NCI-H510A treated with DMSO at 0.1 percent for 48 hours (cell line): ENCODE measurements at places on chromosomes 12 and 14.

GRCh38 chr14:31060253-31060875 lies 34.2 kb upstream of the STRN3 start:
- DNase-seq: no peak

DNA sequence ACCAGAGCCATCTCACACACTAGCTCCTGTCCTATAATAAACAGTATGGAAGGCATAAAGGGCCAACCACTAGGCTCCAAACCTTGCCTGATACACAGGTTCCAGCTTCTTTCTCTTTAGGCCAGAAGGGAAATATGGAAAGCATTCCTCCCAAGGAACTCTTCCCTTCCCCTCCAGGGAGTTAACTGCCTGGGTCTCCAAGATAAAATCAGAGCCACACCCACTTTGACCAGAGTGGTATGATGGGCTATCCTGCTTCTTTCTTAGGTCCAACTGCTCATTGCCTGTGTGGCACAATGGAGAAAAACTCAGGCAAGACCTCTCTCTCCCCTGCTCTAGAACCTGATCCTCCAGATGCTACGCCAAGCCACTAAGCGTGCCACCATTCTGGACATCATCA lies 2.1 kb downstream of the TSSK4 start:
- no peak for DNase-seq

GRCh38 chr12:81888106-81888740 lies 129.1 kb upstream of the PPFIA2 start:
- no peak for DNase-seq

- DNase-seq: no peak
Measured at GRCh38 chr14:34700622-34701130, 13.7 kb downstream of the CFL2 start.

- no peak for DNase-seq
Measured at GRCh38 chr14:32710231-32710671, 228.4 kb upstream of the NPAS3 start.

GRCh38 chr14:62003701-62004100 lies 241.5 kb downstream of the SNAPC1 start:
- DNase-seq: no peak

DNA sequence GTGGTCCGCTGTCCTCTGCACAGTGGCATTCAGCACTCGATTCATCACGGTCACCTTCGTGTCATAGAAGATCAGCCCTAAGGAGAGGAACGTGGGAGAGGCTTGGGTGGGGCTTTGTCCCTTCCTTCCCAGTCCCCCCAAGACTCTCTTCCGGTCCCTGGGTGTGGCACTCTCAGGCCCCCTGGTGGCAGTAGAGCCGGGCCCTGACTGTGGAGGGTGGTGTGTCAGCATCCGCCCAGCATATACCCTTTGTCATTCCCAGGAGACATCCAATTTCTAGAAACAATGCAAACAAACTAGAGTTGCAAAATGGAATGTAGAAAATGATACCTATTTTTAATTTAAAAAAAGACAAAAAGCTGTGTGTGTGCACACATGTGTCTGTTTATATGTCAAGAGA lies 45.0 kb downstream of the TRAFD1 start:
- DNase-seq: no peak

- no peak for DNase-seq
Measured at GRCh38 chr14:76191297-76191696, 39.6 kb downstream of the GPATCH2L start.

DNA sequence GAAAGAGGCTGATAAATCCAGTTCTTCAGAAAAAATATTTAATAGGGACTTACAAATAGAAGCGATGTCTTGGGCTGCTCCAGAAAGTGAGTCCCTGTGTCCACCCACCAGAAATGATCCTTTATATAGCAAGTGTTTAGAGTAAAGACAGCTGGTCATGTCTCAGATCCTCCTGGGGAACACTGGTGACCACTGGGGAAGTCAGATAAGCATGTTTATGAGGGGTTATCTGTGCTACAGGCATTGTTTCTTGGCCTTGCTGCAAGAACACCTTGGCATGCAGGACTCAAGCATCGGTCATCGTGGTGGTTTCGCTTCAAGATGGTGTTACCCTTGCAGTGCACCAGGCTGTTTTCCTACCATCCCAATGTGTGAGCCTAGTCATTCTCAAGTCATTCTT lies 27.2 kb downstream of the CPM start:
- no peak for DNase-seq

DNA sequence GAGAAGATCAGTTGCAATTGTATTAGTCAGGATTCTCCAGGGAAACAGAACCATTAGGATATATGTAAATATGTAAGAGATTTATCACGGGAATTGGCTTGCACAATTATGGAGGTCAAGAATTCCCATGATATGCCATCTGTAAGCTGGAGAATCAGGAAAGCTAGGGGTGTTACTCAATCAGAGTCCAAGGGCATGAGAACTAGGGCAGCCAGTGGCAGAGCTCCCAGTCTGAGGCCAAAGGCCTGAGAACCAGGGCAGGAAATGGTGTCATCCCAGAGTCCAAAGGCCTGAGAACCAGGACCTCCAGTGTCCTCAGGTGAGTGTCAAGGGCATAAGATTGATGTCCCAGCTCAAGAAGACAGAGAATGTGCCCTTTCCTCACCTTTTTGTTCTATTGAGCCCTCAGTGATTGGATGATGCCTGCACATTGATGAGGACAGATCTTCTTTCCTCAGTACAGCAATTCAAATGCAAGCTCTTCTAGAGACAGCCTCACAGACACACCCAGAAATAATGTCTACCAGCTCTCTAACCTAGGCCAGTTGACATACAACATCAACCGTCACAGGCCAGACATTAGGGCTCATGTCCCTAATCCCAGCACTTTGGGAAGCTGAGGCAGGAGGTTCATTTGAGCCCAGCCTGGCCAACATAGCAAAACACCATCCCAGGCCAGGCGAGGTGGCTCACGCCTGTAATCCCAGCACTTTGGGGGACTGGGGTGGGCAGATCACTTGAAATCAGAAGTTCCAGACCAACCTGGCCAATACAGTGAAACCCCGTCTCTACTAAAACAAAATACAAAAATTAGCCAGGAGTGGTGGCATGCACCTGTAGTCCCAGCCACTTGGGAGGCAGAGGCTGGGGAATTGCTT lies 34.9 kb upstream of the ZNF740 start:
- DNase-seq: no peak

DNA sequence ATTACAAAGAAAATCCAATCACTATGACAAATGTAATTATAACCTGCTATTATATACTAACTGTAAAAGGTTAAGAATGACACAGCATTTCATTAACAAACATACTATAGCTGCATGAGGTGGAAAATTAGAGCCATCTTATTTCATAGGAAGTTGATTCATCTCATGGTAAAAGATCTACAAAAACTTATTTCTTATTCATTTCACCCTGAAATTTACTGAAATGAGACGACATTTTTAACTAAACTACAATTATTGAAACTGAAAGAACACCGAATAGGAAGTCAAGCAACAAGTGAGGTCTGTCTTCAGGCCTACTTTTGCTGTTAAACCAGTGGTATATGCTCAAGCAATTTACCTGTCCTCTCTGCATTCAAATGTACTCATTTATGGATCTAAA lies 87.2 kb downstream of the CEP83 start:
- DNase-seq: no peak

GRCh38 chr12:22766911-22767420 lies 142.0 kb downstream of the ETNK1 start:
- DNase-seq: no peak

DNA sequence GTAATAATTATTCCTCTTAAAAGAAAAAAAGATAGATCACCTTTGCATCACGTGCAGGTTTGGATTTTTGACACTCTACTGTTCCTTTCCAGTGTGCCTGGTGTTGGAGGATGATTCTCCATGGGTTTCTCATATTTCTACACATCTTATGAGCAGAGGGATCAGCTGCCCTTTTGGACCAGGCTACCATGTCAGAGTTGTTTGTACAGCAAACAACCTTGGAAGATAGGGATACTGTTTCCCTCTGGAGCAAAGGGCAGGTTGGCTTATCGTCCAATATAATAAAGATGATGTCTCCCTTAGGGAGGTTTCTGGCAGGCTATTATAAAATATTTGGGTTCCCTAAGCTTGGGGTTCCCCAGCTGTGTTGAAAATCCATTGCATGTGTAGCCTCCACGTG lies 42.1 kb downstream of the DAO start:
- no peak for DNase-seq

DNA sequence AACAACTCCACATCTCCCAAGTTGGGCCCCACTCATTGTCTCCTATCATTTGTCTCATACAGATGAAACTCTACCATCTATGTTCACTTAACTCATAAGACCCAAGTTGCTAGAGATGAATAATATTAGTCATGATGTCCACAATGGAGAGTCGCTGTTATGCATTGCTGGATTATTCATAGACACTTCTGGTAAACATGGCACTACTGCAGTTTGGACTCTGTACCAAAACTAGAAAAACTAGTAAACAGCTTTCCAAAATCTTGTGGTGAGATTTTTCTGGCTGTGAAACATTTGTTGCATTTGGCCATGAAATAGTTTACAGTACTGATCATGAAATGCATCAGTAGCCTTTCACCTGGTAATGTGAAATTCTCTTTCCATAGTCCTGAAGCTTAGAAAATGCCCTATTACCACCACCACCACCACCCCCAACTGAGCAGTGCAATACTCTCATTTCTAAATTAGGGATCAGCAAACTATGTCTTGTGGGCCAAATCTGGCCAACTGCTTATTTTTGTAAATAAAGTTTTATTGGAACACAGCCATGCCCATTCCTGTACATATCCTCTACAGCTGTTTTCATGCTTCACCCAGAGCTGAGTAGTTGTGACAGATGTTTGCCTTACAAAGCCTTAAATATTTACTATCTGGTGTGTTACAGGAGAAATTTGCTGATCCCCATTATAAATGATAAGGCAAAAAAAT lies 236.5 kb downstream of the DPF3 start:
- no peak for DNase-seq

GRCh38 chr14:24422261-24422660 lies 7.2 kb downstream of the CBLN3 start:
- no peak for DNase-seq

GRCh38 chr12:92229381-92229780 lies 83.7 kb upstream of the BTG1 start:
- no peak for DNase-seq

- DNase-seq: peak; percentile 69
Measured at GRCh38 chr14:60561845-60562746, 53.1 kb downstream of the SIX6 start.

DNA sequence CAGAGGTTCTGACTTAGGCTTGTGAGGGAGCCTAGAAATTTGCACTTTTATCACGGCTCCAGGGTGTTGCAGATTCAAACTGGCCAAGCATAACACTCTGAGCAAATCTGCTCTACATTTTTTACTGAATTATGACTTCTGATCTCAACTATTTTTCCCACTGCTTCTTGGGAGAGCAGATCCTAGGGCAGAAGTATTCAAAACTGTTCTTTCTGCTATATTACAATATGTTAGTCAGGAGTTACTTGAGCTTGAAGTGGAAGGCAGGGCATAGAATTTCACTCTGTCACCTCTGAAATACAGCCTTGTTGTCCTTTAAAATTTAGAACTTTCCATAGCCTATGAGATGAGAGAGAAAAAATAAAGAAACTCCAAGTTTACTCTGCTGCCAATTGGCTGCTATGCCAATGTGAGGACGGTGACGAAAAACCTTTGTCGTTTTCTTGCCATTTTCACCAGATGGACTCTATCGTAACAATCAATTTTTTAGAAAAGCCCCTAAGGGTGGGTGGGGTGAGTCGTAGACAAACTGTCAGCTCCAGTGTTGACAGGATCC lies 16.4 kb upstream of the KERA start:
- DNase-seq: no peak

DNA sequence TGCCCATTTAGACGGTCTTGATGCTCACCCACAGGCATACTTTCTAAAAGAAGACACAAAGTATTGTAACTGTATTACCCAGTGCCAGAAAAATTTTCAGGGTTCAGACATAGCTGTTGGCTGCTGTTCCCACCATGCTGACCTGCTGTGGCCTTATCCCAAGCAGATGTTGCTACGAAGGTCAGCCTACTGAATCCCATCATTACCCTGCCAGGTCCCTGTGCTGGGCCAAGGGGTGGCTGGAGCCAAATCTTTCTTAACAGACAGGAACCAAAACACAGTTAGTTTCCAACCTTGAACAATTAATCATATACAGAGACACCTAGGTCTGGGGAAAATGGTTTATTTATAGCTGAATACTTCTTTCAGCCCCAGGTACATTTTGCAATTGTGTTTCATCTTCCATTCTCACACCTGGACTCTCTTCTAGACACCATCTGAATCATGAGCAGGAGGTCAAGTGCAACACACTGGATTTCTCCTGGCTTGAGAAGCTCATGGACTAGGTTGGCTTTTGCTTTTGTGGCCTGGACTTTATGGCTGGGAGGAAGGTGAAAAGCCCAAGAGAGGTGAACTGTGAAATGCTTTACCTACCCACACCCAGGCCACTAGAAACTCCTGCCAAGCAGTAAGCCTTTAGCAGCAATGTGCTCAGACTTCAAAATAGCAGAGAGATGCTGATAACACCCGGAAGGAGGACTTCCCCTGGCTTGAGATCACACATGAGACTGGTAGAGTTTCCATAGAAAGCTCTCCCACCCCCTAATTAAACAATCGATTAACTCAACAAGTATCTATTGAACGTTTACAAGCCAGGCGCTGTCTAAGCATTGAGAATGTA lies 150.1 kb downstream of the SUDS3 start:
- no peak for DNase-seq

DNA sequence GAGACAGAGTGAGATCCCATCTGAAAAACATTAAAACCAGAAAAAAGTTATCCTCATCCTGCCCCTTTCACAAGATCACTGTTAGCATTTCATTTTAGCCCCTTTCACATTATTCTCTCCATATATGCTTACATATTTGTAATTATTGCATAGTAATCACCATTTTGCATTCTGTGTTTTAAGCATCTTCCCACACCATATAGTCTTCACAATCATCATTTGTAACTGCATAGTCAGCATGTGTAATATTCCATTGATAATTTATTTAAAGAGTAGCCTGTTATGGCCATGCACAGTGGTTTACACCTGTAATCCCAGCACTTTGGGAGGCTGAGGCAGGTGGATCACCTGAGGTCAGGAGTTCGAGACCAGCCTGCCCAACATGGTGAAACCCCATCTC lies 11.8 kb downstream of the PAPLN start:
- DNase-seq: no peak

GRCh38 chr12:25959071-25959961 lies 834 bp downstream of the RASSF8 start:
- DNase-seq: peak; percentile 34

DNA sequence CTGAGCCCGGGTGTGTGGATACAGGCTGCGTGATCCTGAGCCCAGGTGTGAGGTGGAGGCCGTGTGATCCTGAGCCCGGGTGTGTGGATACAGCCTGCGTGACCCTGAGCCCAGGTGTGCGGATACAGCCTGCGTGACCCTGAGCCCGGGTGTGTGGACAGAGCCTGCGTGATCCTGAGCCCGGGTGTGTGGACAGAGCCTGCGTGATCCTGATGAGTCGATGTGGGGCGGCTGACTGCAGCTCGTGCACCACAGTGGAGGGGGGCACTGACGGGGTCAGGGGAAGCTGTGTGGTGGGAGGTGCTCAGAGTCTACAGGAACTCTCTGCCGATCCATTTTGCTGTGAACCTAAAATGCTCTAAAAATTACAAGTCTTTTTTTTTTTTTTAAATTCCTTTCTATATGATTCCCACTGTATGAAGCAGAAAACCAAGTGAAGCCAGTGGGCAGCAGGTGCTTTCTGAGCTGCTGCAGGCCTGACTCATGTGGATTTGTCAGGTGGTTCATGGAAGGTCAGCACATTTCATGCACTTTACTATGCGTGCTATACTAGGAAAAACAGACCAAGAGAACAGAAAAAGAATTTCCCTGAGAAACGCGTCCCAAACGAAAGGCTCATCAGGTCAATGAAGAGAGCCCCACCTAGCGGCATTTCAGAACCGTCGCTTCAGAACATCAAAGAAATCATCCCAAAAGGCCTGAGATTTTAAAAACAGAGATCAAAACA lies 19.3 kb downstream of the BRF1 start:
- DNase-seq: peak; percentile 72

- DNase-seq: no peak
Measured at GRCh38 chr12:6620137-6620884, 13.1 kb upstream of the CHD4 start.
